ENCODE measurements at places on chromosomes 11 and 22.

DNA sequence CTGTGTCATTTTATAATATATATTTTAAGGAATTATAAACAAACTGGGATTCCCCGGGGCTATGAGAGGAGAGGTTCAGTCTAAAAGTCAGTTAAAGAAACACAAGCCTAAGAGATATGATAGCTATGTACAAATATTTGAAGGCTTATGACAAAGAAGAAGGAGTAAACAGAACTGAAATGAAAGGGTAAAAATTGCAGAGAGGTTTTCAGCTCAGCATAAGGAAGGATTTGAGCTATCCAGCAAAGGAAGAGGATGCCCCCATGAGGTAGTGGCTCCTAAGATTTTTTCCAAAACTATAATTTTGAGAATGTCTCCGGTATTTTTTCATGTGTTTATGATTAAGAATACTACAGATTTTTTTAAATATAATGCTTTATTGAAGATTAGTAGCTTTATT lies 57.9 kb upstream of the ANGPTL5 start:
- peak; percentile 3 for DNase-seq

- DNase-seq, result no peak
These were observed 45.1 kb downstream of the LRFN4 start for GRCh38 chr11:66901964-66902390.

DNA sequence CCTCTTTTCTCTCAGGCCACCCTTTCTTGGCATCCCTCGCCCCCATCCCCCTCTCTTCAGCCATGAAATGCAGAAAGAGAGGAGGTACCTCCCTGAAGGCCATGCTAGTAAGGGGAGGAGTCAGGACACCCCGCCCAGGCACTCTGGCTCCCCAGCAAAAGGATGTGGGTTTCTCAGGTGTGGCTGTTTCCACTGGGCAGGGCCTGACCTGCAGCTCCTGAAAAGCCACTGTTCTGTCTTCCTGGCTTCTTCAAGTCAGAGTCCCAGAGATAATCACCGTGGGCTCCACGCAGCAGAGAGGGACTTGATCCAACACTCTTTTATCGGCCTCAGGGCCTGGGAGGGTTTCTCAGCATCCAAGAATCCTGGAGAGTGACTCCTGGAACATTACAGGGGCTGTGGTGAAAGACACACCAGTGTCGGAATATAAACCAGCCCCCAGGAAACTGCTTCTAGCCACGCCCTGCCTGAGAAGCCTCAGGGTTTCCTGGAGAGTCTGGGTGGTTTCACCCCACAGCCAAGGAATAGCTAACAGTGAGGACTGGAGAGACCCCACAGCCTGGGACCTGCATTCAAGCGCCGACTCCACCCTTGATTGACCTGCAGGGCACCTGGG lies 45.7 kb upstream of the TSPAN18 start:
- peak; percentile 46 for DNase-seq

DNA sequence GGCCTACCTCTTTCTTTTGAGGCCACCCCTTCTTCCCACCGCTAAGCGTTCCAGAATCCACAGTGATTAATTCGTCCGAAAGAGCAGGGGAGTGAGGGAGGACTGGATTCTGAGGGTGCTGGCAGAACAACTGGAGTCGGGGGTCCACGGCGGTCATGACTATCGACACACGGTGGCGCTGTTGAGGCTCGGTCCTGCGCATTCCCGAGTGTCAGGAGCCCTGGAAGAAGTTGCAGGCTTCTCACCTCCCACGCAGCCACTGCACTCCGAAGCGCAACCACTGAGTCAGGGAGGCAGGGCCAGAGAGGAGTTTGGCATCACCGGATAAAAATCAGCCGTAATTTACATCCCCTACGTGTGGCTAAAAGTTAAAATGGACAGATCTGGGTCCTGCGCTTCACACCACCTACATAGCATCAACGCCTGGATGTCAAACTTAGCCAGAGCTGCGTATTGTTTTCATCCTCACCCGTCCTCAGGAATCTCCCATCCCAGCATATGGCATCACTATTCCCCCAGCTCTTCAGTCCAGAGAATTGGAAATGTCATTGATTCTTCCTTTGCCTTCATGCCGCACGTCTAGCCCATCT lies 10.7 kb upstream of the CTSF start:
- DNase-seq, result peak; percentile 65

DNA sequence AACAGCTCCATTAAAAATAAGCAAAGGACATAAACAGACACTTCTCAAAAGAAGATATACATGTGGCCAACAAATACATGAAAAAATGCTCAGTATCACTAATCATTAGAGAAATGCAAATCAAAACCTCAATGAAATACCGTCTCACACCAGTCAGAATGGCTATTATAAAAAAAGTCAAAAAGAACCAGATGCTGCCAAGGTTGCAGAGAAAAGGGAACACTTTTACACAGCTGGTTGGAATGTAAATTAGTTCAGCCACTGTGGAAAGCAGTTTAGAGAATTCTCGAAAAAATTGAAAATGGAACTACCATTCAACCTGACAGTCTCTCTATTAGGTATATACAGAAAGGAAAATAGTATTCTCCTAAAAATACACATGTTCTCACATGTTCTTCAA lies 102.4 kb upstream of the FIBIN start:
- DNase-seq, result no peak
